Pons (tissue), 1 donor: ENCODE measurements at places on chromosomes 2 and 18.

DNA sequence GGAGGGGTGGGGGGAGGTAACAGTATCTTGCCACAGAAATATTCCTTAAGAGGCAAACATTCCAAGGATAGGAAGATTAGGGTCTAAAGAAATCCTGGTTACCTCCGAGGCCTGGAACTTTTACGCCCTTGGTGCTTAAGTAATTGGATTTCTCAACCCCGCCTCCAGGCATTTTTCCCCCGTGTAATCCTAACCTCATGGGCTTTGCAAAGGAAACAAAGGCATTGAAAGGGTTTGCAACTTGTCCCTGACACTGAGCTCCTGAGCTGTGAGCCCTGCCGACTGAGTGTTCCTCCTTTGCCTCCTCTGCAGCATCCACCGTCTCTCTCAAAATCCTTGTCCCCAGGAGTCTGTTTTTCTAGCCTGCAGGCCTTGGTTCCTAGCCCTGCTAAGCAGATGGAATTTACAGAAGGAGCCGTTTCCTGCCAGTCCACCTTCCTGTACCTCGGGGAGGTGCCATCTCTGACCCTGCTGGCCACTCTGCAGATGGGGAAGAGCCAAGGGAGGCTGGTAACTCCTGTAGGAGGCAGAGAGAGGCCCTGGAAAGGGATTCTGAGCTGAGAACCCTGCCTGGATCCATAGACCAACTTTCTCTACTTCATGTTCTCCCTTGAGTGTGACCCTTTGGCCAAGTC, 24.2 kb downstream of the TET3 start:
- no peak for DNase-seq

DNA sequence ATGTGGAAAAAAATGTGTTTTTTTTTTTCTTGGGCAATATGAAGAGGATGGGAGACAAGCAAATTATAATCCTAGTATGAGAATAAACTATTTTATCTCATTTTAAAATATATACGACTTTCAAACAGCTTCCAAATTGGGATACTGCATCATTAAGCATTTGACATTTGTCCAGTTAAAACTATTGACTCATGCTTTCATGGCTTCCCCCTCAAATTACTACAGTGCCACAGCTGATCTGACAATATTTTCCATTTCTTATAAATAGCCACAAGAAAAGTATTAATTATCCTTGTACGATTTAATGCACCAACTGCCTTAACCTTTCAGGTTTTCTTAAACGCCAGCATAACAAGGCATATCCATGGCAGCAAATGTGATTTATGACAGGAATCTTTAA, 1134.8 kb upstream of the ZEB2 start:
- DNase-seq: no peak

- DNase-seq: no peak
Observed at GRCh38 chr2:234930397-234930796, 21.4 kb upstream of the SH3BP4 start.

GRCh38 chr2:181411105-181411849, 45.9 kb upstream of the ITGA4 start:
- no peak for DNase-seq

DNA sequence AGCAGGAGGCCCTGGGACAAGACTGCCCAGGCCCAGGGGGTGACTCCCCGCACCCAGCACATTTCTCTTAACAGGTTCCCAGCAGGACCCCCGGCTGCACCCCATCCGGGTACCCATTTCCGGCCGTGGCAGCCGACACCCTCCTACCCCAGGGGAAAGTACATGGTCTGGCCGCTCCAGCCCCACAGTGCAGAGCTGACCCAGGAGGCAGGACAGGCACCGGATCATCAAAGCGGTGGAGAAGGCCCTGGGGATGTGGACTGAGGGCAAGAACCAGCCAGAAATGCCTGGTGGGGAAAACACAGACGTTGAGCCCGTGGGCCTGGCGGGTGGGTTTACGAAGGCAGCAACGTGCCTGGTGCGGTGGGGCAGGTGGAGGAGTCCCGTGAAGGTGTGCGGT, 79.5 kb upstream of the GPC1 start:
- no peak for DNase-seq

DNA sequence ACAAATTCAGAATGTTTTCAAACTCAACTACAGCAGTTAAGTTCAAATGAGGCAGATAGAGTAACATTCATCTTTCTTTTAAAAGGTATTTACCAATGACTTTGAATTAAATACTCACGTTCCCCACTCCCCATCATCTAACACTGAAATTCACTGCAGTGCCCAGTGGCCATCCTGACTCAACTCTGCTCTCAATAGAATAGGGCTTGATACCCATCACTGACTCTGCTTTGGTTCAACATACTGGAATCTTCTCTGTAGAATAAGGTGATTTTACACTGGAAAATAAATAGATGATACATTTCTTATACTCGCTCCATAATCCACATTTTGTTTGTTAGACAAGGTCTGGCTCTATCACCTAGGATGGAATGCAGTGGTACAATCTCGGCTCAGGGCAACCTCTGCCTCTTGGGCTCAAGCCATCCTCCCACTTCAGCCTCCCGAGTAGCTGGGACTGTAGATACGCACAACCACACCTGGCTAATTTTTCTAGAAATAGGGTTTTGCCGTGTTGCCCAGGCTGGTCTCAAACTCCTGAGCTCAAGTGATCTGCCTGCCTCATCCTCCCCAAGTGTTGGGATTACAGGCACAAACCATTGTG, 66.4 kb downstream of the PRPF40A start:
- DNase-seq: no peak

- no peak for DNase-seq
Observed at GRCh38 chr2:226439337-226439736, 360.3 kb downstream of the IRS1 start.

DNA sequence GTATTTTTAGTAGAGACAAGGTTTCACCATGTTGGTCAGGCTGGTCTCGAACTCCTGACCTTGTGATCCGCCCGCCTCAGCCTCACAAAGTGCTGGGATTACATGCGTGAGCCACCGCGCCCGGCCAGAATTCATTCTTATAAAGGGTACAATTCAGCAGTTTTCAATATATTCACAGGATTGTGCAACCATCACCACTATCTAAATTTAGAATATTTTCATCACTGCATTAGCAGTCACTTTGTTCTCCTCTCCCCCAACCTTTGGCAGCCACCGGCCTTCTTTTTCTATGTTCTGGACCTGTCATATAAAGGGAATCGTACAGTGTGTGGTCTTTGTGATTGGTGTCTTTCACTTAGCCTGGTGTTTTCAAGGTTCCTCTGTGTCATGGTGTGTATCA, 40.7 kb downstream of the TCF7L1 start:
- no peak for DNase-seq

- peak; percentile 76 for DNase-seq
Observed at GRCh38 chr2:33681364-33681757, 82.3 kb upstream of the FAM98A start.

- no peak for DNase-seq
Observed at GRCh38 chr18:58449464-58449863, 179.4 kb downstream of the ALPK2 start.

DNA sequence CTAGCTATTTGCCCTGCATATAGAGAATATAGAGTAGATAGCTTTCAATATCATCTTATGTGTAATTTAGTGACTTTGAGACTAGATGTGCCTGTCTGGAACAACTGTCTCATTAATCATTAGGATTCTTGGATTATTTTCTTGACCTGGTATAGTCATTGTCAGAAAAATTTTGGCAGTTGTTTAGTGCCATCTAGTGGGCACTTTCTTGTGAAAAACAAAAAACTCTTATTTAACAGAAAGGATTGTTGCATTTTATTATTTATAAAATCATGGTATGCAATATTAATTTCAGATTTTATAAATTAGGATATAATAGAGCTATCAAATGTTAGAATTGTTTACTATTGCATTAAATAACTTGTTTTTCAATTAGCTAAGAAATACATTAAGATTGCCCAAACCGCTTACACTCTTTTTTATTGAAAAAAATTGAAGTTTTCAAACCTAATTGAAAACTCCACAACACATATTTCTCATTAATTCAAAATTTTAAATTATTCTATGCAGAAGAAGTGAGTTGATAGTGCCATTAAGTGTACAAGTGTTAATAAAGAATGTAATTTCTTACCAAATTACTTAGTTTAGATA, 80.3 kb downstream of the DYNAP start:
- DNase-seq: peak; percentile 55

DNA sequence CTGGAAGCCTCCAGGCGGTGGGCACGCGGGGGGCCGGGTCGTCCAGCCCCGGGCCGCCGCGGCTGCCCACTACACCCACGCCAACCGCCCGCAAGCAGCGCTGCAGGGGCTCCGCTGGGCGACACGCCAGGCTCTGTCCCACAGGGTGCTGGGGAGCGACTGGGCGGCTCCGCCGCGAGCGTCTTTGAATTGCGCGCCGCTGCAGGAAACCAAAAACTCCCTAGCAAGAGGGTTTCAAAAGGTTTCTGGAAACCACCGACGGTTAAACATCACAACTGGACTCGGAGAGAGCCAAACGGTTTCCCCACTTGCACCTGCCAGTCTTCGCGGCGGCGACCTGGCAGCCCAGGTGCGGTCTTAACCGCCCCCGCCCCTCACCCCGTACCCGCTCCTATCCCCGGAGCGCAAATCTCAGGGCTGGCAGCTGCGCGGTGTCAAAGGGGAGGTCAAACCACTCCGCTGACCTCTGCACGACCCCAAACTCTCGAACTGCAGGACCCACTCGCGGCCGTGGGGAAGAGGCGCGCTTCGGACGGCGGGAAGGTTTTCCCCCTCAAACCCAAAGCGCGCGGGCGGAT, 1.0 kb downstream of the CXCR4 start:
- DNase-seq: no peak
